Stimulated activated CD8-positive, alpha-beta memory T cell treated with anti-CD3 and anti-CD28 coated beads, Interleukin-4, amount 100 ng/mL, for 4 hours (primary cell): ENCODE measurements at places on chromosomes 7 and 10.

DNA sequence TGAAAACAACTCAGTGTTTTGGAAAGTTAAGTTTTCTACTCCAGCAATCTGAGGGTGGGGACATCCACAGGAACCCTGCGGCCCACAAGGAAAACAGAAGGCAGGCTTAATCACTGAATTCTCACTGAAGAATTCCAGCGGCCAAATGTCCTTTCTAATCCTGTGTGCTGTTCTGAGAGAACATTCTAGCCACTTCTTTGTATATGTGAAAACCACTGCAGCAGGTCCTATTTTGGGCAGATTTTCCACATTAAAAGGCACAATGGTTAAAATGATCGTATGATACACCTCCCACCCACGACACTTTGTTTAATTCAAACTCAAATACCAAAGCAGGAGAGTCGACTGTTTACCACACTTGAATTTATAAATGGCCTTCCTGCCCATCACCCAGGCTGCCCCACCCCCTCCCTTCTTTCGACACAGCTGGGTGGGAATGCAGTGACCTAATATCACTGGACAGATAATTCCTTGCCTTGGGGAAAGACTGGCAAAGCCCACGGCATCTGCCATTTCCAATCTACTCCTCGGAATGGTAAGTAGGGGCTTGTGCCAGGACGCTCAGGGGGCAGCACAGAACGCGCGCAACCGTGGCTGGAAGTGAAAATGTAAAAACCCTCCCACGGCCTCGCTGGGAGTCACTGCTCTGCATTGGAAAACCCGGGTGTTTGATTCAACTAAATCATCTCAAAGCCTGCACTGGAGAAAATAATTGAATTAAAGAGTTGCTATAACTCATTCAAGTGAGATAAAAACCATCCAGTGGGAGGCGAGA lies 67.0 kb downstream of the CTBP2 start:
- DNase-seq, result no peak

- DNase-seq, result no peak
Observed at GRCh38 chr7:94580601-94581000, 71.0 kb downstream of the CASD1 start.

DNA sequence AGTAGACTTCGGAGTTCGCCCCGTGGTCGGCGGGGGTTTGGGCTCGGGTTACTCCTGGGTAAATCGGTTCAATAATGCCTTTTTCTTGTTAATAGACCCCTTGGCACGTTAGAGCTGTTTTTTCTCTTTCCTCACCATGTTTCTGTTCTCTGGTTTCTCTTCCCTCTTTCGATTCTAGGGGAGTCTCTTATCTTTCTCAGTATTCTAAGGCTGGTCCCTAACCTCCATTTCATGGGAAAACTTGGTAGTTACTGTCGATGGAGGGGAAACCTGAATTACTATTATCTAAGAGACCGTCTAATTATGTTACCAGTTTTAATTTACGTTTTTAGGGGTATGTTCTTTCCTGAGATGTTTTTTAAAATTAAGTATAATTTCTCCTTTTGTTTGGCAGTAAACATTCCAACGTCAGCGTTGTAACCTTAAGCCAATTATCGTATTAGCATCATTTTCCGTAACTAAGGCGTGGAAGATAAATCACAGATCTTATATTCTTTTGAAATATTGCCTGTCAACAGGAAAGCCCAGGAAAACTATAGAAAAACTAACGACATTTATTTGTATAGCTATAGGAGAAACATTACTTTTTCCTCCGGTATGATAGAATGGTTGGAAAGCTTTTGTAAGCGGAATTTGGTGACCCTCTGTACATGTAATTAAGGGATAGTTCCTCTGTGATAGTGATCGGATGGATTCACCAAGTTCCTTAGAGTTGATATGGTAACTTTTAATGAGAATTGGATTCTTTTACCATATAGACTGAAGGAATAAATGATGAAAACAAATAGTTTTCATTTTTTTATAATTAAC lies 847 bp downstream of the BTAF1 start:
- DNase-seq, result no peak

- DNase-seq, result no peak
Observed at GRCh38 chr7:919924-920341, 34.5 kb downstream of the ADAP1 start.

DNA sequence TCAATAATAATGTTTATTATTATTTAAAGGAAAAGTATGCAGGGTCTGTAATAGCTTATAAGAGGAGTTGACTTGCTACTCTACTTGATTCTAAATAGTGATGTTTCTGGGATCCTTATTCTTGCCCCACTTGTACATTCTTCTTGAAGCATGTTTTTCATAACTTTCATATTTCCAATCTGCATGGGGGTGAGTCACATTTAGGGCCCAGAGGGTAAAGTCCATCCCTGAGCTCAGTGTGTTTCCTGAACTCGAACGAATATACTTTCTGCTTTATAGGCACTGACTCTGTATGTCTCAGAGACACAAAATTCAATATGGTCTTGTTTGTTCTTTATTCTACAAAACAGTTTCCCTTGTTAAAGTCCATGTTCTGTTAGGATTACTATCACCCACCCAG lies 61.0 kb upstream of the SMIM30 start:
- no peak for DNase-seq

DNA sequence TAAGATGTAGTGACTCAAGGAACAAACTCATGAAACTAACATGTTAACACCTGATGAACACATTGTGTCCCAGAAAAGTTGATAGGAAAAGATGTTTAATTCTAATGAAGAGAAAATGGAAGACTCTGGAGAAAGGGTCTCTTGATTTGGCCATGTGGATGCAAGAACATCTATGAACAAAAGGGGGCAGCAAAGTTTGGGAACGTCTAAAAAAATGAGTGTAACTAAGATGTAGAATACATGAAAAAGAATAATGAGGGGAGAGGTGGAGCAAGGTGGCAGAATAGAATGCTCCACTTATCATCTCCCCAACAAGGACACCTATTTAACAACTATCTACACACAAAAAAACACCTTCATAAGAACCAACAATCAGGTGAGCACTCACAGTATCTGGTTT lies 805.1 kb downstream of the TNS3 start:
- no peak for DNase-seq

GRCh38 chr7:155038335-155038734 lies 31.8 kb upstream of the HTR5A start:
- no peak for DNase-seq

GRCh38 chr7:47148536-47149207 lies 433.2 kb downstream of the TNS3 start:
- DNase-seq, result no peak

- DNase-seq, result no peak
Observed at GRCh38 chr7:114703677-114704076, 218.2 kb upstream of the MDFIC start.

GRCh38 chr7:30026229-30027064 lies at the start of gene FKBP14:
FKBP14 (minus strand) TSS chr7:30026702; CDS start chr7:30026508, 194 bp downstream.
- peak; percentile 75 for DNase-seq

DNA sequence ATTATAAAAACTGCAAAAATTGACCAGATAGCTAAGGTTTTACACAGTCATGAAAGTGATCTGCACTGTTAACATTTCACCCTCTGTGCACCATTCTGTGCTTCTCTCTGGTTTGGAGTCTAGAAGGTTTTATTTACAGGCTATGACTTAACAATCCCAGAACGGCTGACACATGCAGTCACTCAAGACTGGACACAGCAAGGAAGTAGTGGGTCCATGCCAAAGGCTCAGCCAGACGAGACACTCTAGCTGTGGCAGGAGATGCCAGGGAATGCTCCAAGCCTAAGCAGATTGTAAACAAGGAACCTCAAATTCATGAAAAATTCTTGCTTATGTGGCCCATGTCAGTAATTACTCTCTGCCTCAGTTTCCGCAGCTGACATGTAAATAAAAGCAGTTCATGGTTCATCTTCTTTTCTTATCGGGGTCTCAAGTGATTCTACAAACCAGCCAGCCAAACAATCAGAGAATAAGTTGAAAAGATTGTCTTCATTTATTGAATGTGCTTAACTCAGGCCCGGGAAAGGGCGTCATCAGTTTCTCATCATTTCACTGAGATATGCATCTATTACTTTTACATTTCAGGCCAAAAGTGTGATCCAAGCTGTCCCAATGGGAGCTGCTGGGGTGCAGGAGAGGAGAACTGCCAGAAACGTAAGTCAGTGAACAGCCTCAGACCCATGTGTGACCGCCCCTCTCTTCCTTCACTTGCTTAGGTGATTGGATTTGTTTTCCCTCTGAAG lies 132.1 kb downstream of the EGFR start:
- no peak for DNase-seq

- no peak for DNase-seq
Observed at GRCh38 chr10:79159785-79160184, 91.0 kb downstream of the ZMIZ1 start.
